ENCODE measurements at places on chromosomes 3 and 15.
A peak's percentile ranks its signal among the peaks of the same experiment; 100 is the strongest.

- DNase-seq, result no peak
Measured at GRCh38 chr3:122689587-122689986, 8.9 kb downstream of the PARP14 start.

DNA sequence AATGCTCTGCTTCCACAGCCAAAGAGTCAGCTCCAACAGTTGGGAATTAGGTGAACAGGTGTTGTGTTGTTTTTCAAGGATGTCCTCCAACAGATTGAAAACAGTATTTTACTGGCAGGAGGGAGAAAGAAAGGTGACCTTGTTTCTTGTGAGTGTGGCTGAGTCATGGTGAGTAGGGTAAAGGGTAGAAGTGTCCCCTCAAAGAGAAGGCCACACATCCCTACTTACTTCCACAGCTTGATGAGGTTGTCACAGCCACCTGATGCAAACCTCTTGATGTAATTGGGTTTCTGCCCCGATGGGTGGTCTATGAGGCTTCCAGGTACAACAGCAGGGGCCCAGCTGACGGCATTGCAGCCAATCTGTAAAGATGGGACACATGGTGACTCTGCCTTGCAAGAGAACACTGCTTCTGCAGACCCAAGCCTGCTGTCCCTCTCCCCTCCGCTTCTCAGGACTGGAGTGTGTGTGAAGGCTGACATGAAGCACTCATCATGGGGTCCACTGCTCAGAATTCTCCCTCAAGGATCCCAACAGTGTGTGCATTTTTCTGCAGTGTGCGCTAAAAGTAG, 12.7 kb upstream of the GHRL start:
- DNase-seq, result no peak

DNA sequence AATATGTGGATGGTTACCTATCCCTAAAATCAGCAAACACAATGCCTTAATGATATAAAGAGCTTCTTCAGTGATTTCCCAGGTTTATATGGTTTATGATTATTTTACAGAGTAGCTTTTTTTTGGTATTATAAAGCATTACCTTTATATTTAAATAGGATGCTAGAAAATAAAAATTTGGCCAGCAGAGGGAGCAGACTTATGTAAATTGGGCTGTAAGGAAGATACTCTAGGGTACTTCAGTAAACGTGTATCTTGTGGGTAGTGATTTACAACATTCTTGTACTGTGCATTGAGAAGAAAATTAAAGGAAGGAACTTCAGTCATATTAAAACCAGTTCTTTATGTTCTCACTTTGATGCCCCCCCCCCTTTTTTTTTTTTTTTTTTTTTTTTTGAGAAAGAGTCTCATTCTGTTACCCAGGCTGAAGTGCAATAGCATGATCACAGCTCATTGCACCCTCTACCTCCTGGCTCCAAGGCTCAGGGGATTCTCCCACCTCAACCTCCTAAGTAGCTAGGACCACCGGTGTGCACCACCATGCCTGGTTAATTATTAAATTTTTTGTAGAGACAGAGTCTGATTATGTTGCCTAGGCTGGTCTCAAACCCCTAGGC, 167.9 kb downstream of the BBX start:
- DNase-seq, result peak; percentile 54

DNA sequence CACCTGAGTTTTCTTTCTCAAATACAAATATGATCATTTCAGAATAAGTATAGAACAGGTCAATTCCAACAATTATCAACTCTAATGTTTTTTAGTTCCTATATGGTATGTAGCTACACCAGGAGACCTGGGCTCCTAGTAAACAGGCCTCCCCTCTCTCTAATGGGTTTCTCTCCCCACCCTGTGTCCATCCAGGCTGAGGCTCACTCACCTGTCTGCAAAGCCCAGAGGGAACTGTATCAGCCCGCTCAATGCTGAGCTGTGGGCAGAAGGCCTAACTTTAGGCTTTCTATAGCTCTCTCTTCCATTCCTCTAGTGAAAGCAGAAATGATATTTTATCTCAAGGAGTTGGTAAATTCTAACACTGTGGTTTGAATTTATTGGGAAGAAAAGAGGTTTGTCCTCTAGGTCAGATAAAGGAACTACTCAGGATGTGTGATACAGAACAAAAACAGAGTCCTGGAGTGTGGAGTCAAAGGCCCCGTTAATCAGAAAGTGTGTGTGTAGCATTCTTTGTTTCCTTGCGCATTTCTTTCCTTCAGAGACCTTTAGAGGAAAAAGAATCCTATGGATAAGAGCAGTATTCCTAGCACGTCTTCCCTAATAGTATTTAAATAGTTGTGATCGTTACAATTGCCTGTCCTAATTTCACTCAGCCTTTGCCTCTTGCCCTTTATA, 408.9 kb downstream of the PYDC2 start:
- DNase-seq, result no peak

DNA sequence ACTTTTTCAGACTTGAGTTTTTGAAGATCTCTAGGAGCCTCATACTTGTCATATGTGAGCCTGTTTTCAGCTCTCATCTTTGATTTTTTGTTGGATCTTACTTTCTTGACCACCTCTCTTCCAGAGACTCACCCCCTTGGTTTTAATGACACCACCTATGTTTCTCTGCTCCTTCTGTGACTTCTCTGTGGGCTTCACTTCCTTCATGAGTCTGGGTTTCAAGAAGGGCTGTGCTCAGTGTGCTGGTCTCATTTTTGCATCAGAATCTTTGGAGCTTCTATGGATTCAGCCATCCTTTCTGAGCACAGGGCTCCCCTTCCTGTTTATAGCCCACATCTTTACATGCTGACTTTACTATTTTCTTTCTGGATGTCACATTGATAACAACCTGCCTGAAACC, 17.7 kb downstream of the PPM1L start:
- no peak for DNase-seq

DNA sequence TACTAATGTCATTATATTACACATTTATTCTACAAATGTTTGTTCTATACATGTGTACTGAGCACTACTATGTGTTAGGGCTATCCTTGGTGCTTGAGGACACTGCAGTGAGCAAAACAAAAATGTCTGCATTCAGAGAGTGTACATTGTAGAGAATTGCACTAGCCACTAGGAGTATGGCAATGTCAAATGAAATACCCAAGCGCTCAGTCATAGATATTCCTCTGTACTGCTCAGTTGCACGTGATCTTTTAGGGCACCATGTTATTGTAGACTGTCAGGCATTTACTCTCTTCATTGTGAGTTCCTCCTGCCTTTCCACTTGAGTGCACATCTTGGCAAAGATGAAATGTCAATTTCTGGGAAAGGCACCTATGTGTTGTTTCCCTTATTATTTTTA, 36.8 kb downstream of the FNDC3B start:
- peak; percentile 15 for DNase-seq

GRCh38 chr3:27302891-27303290, 66.3 kb downstream of the NEK10 start:
- no peak for DNase-seq

GRCh38 chr3:78050276-78051065, 1010.6 kb downstream of the ROBO2 start:
- DNase-seq, result no peak

GRCh38 chr3:187291001-187291511, 481 bp downstream of the MASP1 start:
- DNase-seq, result no peak

DNA sequence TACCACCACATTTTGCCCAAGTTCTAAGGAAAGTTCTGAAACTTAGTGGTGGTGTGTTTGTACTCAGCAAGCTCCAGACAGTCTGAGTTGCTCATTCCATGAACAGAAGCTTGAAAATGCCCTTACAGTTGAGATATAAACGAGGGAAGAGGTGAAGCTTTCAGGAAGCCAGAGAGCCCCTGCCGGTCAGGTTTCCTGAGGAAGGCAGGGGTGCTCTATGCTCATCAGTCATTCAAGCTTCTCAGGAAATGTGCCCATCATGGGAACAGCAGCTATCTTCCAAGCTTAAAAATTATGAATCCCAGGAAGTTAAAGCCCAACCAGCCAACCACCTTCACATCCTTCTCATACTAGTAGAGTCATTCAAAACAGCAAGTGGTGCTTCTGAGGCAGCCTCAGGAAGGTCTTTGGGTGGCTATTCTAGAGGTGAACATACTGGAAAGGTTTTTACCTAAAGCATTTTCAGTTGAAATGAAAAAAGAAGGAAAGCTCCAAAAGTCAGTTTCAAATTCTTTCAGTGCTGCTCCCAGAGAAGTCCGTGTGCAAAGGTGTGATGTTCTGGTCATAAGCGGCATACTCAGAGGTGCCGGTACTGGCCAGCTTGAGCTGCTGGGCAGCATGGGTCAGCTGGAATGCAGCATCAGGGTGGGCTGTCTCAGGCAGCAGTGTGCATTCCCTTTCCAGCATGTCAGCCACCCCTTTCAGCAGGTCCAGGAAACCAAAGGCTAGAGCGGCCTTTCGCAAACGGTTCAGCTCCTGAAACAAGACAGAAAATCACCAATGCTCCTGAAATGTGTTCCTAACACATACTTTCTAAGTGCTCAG, 31.8 kb downstream of the INTS14 start:
- no peak for DNase-seq

DNA sequence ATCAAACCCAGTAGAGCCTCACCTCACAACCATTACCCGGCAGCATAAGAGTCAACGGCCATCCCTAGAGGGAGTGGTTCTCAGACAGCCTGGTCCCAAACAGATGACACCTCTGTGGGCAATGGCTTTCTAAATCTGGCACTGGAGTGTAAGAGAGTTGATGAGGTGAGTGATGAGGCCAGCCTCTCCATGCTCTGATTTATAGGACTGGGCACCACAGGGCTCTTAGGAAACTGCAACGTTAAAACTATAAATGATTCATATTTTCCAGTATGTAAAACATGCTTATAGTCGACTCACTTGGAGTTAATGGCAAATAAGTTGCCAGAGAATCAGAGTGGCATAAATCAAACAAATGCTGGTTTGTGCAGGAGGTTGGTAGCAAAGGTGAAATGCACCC, 187.7 kb downstream of the GREM1 start:
- no peak for DNase-seq

GRCh38 chr3:22988566-22988965, 214.6 kb upstream of the UBE2E2 start:
- peak; percentile 78 for DNase-seq

DNA sequence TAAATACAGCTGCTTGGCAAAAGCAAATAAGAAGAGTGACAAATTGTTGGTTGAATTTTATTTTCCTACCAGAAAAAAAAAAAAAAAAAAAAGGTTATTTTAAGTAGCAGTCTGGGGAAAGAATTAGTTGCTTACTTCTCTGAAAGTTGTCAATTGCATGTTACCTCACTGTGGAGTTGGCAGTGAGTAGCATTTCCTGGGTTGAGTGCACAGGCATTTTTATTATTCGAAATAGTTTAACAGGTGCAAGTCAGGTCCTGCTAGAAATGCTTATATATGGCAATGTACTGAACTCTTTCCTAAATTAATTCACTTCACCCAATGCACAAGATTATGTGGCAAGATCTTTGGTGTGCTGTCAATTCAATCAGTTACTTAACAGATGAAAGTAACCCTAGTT, 680.6 kb downstream of the EPHA3 start:
- no peak for DNase-seq

- DNase-seq, result no peak
Measured at GRCh38 chr15:62453981-62454380, 288.9 kb upstream of the C2CD4B start.

- no peak for DNase-seq
Measured at GRCh38 chr3:97981886-97982285, 9.7 kb upstream of the RIOX2 start.

DNA sequence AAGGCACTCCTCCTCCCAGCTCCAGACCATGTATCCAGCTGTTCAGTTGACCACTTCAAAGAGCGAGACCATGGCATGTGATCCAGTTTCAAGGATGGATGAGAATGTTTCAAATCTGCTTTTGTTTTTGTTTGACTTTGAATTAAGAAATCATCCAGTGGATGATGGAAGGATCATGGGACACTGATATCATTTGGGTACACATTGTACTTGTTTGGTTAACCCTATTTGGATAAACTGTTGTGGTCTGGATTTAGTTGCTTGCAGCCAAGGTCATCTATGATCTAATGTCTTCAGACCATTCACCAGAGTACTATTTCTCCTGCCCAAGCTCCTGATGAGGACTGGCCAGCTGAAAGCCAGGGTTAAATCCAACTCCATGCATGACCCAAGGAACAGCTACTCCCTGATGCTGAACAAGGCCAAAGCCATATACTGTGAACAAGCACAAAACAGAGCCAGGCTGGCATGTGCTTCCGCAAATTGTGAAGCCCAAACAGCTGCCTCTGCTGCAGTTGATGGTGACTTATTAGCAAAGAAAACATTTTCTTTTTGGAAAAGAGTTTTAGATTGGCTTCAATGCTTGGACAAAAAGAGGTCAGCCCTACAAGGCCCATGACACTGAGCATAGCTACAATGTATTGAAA, 5.2 kb upstream of the ADAMTS17 start:
- no peak for DNase-seq

- no peak for DNase-seq
Measured at GRCh38 chr3:59994732-59995304, 945.0 kb upstream of the CFAP20DC start.

DNA sequence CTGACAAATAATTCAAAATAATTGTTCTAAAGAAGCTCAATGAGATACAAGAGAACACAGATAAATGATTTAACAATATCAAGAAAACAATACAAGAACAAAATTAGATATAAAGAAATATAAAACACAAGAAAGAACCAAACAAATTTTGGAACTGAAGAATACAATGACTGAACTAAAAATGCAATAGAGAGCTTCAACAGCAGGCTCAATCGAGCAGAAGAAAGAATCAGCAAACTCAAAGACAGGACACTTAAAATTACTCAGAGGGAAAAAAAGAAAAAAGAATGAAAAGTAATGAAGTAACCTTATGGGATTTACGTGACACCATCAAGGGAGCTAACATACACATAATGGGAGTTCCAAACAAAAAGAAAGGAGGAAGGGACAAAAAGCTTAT, 32.1 kb downstream of the CCDC54 start:
- DNase-seq, result no peak

DNA sequence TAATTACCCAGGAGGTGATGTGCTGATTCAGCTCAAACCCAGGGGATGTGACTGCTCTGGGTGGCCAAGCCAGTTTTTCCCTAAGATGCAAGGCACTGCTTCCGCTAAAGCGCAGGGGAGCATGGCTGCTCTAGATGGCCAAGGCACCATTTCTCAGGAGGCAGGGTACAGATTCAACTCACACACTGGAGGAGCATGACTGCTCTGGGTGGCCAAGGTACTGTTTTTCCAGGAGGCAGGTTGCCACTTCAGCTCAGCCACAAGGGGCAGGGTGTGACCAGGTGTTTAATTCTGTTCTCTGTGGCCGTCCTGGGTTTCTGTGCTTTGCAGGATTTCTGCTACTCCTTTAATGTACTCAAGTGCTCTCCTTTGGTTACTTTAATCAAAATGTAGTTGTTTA, 659.3 kb upstream of the ARRDC4 start:
- DNase-seq, result no peak

DNA sequence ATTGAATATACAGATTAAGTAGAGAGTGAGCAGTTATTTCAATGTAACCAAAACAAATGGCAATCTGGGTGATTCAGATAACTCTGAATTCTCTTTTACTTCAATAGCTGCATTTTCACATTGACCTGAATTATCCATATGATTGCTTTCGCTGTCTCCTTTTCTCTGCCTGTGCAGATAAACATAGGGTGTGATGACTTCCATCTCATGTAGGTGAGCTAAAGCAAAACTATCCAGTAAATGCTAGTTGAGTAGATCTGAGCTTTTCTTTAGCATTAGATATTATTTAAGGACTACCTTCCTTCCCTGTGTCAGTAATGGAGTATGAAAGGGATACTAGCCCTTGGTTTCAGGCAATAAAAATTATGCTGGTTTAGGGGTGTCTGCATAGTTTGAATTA, 288.6 kb downstream of the OXSM start:
- DNase-seq, result no peak
